ENCODE measurements at places on chromosomes 3 and 15.

DNA sequence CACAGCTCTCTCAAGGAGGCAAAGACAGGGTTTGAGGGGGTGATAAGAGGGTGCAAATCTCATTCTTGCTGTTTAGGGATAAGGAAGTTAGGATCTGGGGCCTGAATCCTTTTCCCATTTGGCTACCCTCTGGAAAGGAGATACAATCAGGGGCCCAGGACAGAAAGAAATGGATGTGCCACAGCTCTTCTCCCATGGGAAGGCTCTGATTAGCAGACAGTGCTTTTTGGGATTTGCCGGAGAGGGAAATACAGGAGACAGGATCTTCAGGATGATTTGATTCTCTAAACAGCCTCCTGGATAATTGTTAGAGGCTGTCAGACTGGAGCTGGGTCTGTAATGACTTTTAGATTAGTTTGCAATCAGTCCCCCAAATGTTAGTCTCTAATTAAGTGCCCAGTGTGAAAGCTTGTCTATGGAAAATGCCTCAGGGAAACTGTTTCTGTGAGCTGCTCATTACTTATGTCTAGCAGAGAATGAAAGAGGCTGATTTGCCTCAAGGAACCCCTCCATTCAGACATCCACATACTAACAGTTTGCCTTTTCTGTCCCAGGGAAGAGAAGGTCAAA lies 67.6 kb downstream of the COL6A5 start:
- no peak for DNase-seq

GRCh38 chr3:52722491-52722890 lies 16.6 kb downstream of the SPCS1 start:
- DNase-seq = no peak

GRCh38 chr15:55218056-55218455 lies 21.3 kb upstream of the RSL24D1 start:
- DNase-seq = no peak

GRCh38 chr15:53216036-53216435 lies 425.9 kb upstream of the ONECUT1 start:
- DNase-seq = no peak

DNA sequence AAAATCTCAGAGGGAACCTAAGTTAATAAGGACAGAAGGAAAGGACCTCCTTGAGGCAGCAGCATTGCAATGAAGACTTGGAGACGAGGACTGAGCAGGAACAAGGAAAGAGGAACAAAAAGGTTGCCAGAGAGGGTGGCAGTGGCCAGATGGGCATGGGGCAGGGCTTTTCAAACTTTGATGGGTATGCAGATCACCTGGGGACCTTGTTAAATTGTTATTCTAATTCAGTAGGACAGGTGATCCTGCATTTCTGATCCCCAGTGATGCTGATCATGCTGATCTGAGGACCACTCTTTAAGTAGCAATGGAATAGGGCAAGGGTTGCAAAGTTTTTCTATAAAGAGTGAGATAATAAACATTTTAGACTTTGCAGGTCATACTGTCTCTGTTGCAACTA lies 11.1 kb downstream of the COL6A6 start:
- no peak for DNase-seq

GRCh38 chr3:116757315-116757714 lies 47.7 kb downstream of the TUSC7 start:
- DNase-seq = no peak

- DNase-seq = no peak
Observed at GRCh38 chr15:99307735-99308134, 56.5 kb downstream of the LRRC28 start.

DNA sequence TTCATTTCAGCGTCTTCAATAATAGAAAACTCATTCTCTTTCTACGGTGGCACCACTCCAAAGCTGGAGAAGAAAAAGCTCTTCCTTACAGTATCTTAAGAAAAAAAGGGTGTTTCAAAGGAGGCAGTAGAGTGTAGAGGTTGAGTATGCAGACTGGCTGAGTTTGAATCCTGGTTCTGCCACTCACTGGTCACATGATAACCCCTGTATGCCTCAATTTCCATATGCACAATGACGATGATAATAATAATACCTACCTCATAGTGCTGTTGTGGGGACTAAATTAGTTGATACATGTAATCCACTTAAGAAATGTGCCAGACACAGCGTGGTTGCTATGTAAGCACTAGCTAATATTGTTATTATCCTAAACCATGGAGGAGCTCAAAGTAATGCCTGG lies 4.5 kb downstream of the ANP32A start:
- no peak for DNase-seq

GRCh38 chr3:13095408-13095937 lies 22.2 kb upstream of the IQSEC1 start:
- DNase-seq = no peak

- no peak for DNase-seq
Observed at GRCh38 chr3:142931222-142931621, 32.3 kb downstream of the PAQR9 start.

- DNase-seq = no peak
Observed at GRCh38 chr3:8777978-8778267, 8.5 kb upstream of the OXTR start.

DNA sequence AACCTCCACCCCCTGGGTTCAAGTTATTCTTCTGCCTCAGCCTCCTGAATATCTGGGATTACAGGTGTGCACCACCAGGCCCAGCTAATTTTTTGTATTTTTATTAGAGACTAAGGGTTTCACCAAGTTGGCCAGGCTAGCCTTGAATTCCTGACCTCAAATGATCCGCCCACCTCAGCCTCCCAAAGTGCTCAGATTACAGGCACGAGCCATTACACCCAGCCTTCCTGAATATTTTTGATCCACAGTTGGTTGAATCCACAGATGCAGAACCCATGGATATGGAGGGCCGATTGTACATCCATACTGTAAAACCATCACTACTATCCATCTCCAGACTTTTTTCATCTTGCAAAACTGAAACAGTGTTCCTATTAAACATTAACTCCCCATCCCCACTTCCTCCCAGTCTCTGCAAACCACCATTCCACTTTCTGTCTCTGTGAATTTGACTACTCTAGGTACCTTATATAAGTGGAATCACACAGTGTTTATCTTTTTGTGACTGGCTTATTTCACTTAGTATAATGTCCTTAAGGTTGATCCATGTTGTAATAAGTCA lies 8.2 kb upstream of the TMEM62 start:
- DNase-seq = no peak

GRCh38 chr3:62065985-62066693 lies 307.2 kb downstream of the FEZF2 start:
- no peak for DNase-seq

GRCh38 chr15:66535056-66535455 lies 29.9 kb downstream of the ZWILCH start:
- no peak for DNase-seq

GRCh38 chr15:85667491-85668424 lies 127.0 kb downstream of the KLHL25 start:
- peak; percentile 82 for DNase-seq

- no peak for DNase-seq
Observed at GRCh38 chr3:101865751-101866509, 16.6 kb downstream of the NFKBIZ start.

- no peak for DNase-seq
Observed at GRCh38 chr3:129735638-129736037, 129.2 kb upstream of the PLXND1 start.

DNA sequence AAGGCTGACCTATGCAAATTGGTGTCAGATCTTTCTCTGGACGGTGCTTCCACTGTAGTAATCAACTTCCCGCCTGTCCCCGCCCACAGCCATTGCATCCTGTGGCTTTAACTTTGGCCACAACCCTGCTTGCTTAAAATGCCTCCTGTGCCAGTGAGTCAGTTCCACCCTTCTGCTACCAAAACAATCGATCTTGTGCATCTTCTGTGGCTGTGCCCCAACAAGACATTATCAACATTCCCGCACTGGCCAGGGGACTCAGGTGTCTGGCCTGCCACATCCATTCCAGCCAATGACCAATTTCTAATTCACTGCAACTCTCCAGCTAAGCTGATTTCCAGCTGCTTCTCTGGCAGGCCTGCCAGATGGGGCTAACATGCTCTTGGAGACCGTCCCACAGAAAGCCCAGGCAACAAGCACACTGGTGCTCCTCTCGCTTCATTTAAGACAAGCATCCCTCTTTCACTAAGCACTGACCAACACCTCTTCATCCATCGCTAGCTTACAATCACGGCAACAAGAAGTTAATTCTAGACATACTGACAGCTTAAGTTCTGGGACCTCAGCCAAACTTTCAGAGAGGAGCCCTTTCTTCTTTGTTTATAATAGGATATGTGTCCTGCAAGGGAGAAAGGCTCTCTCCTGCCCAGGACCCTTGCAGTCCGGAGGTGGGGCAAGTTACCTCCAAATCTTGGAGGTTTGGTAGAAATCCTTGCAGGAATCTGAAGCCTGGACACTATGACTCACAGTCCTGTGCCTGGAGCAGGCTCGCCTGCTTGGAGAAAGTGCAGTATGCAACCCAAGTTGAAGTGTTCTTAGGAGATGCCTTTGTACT lies 6.7 kb downstream of the CA12 start:
- no peak for DNase-seq

DNA sequence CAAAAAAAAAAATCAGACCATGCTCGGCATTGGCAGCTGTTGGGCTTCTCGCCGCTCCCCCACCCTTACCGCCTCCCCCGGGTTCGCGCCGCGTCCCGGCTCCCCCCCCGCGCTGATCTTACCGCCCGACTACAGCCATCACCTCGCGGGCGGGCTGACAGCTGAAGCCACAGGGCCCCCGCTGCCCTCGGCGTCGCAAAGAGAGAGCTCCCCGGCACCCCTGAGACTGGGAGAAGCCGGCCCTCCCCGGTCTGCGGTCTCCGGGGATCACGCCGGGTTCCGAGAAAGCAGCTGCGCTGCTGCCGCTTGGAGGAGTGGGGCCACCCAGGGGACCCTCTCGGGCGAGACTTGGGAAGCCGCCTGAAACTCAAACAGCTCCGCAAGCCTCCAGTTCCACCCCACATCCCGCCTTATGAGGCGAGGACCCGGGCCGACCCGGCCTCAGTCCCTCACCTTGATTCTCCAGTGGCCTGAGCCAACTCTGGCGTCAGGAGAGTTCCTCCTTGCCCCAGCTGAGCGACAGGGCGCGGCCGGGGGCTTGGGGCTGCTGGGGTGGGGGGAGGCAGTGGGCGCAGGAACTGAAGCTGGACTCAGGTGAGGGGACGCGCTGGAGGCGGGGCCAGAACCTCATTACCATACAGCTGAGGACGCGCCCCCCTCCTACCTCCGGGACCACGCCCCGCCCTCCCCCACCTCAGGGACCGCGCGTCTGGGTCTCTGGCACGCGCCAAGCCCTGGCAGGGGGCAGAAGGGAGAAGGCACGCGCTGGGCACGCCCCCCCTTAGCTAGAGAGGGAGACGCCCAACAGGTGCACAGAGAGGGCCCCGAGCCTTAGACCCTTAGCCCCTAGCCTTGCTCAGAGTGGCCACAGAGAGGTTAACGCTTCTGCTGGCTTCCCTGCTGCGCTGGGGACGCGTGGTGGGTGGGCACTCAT lies 1.0 kb upstream of the DLL4 start:
- DNase-seq = no peak

GRCh38 chr3:150602426-150603152 lies 532 bp upstream of the SELENOT start:
- DNase-seq = no peak

GRCh38 chr3:38614091-38614490 lies 35.4 kb downstream of the SCN5A start:
- no peak for DNase-seq

Data from CD4-positive, alpha-beta T cell treated with Interleukin-1 beta for 1 hour (primary cell).